Prostate gland (tissue), 2 donors: ENCODE measurements at places on chromosomes 6 and 20. TPM values are rescaled to one million over a fixed set of nuclear protein-coding genes. Genes with fewer than 3 reads are reported as not detected.

The GMPR gene
- 228 TPM for total RNA-seq

The TFAP2D gene
- total RNA-seq, result not detected

The MUCL3 gene
- not detected for total RNA-seq

DNA sequence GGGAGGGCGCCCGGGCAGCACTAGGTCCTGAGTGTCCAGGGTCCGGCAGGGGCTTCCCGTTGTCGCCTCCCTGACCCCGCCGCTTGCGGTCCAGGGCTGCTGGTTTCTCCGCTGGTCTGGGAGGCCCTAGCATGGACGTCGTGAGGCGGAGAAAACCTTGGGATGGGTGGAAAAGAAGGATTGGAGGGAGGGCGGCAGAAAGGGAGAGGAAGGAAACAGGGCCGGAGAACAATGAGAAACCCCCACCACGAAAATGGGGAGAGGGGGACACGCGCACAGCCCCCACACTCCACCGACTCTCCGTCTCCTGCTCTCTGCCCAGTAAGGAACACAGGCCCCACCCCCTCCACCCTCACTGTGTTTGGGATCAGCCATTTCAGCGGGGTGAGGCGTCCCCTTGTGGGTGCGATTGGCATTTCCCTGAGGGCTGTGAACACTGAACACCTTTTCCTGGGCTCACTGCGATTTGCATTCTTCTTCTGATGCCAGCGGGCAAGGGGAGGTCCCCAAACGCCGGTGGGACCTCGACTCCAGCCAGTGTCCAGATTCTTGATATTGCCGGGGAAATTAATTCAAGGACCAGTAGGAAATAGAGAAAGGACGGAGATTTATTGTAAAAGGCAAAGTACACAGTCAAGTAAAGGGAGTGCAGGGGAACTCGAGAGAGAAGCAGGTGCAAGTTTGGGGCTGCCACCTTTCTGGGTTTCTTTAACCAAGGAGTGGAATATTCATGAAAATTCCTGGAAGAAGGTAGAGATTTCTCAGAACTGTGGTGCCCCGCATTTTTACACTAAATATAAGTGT, 3.3 kb upstream of the RAET1G start:
- peak; percentile 90 for DNase-seq

- DNase-seq, result no peak
These were observed 55.4 kb downstream of the ZDHHC14 start for GRCh38 chr6:157436219-157436943.

GRCh38 chr6:21348504-21349195, 244.9 kb upstream of the SOX4 start:
- DNase-seq, result no peak

DNA sequence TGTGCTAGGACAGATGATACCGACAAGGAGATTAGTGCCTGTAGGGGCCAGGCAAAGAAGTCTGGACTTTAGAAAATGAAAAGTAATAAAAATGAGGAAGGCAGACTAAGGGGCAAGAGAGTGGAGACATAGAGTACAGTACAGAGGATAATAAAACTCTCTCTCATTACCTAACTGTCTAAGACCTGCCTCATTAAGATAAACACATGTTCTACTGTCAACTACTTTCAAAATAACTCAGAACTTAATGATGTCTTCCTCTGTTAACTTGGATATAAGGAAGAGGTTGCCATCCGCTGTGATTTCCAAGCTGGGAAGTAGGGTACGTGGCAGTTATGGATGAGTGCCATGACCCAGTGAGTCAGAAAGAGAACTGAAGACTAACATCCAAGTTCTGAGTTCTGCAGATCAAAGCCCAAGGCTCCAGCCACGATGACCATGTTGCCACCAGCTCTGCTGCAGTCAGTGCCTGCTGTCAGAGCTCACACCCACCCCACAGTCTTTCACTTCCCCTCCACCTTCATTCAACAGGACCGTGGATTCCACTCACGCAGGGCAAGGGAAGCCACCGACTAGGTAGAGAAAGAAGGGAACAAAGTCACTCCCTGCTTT, 81.8 kb downstream of the KIF16B start:
- DNase-seq, result no peak

- DNase-seq, result no peak
These were observed 15.2 kb downstream of the B4GALT5 start for GRCh38 chr20:49698477-49698876.

DNA sequence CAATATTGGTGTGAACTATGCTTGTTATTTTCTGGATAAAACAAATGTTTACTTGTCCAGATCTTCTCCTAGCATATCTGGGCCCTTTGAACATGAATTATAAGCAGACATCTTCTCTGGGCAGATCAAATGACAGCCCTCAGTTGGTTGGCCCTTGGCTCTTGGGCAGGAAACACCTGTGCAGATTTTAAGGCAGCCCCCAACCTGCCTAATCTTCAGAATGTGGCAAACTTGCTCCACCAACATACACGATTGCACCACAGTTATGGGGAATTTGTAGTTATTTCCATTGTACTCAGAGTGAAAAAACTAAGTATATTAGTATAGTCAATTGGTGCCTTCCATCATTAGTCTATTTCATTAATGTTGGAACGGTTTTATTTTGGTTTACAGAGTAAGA, 94.9 kb upstream of the KCNK16 start:
- no peak for DNase-seq

GRCh38 chr6:13554929-13555333, 19.5 kb upstream of the SIRT5 start:
- no peak for DNase-seq

DNA sequence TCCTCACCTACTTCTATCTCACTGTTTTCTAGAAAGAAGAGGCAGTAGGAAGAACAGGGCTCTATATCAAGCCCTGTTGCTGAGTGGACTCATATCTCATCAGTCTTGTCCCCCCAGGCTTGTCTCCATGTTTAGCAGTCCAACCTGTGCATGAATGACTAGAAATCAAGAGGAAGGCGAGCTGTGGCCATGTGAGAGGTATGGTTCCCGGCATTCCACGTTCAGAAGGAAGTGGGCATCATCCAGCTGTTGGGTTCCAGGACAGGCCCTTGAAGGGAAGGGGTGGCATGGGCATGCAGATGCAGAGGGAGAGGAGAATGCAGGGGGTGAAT, 176.6 kb downstream of the MRPL14 start:
- DNase-seq, result no peak

- DNase-seq, result peak; percentile 100
These were observed at the start of the genes ACOT8 and ZSWIM3 for GRCh38 chr20:45857114-45857881. TSS of gene ACOT8 (minus strand) at chr20:45857392. CDS start at chr20:45857315, 77 bp downstream. TSS of gene ZSWIM3 (plus strand) at chr20:45857614. CDS start at chr20:45857826, 212 bp downstream.

DNA sequence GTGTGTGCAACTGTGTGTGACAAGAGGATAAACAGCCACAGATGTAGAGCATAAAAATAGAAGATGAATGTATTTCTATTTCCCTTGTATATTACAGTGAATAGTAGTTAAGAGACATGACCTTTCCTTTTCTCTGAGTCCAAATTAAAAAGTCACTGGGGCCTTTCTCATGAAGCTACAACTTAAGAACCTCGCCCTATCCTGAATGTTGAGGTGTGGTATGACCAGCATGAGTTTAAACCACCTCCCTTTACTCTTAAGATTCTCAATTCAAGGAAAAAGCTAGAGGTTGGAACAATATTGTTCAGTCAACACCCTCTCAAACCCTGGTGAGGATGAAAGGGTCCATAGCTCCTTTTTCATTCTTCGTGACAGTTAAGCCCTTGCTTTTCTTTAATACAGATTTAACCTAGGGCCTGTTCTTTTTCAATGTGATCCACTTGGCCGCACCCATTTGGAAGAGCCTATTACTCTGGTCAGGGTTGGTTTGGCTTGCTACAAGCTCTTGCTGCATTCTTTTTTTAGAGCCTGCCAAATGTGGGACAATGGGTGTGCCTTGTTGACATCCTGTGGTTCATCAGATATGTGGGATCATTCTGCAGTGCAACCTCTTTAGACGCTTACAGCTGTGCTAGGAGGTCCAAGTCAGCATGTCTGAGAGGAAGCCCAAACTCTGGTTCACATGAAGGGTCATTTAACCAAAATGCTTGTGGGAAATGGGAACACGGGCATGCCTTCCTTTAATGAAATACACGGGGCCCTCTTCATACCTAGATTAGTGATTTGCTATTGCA, 290.0 kb downstream of the HAO1 start:
- no peak for DNase-seq
